ENCODE measurements at places on chromosomes 6 and 20. TPM values are rescaled to one million over a fixed set of nuclear protein-coding genes. Genes with fewer than 3 reads are reported as not detected.

SERAC1 gene
- total RNA-seq = 10.1 TPM

GRCh38 chr20:58072695-58073671 is 155.5 kb downstream of the ANKRD60 start:
- DNase-seq = peak; percentile 89

PACRG gene
- not detected for total RNA-seq

IPCEF1 gene
- total RNA-seq = 2.0 TPM

DNA sequence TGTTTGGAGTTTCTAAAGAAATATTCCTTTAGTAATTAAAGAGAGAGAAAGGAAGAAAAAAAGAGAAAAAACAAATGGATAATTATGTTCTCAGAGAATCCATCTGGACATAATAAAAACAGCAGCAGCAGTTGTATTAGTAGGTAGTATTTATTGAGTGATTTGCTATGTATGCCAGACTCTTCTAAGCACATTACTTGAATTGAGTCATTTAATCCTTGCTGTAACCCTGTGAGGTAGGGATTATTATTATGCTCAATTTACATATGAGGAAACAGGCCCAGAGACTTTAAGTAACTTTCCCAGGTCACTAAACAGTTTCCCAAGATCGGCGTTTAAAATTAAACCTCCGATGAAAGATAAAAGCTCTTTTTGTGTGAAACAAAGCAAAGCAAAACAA is 238.8 kb downstream of the TSHZ2 start:
- DNase-seq = no peak

NCR2 gene
- total RNA-seq = not detected
